Stimulated activated CD8-positive, alpha-beta memory T cell treated with anti-CD3 and anti-CD28 coated beads, Interleukin-12 subunit alpha, Interleukin-12 subunit beta, amount 100 ng/mL, for 1 hour (primary cell): ENCODE measurements at places on chromosomes 2 and 18.

DNA sequence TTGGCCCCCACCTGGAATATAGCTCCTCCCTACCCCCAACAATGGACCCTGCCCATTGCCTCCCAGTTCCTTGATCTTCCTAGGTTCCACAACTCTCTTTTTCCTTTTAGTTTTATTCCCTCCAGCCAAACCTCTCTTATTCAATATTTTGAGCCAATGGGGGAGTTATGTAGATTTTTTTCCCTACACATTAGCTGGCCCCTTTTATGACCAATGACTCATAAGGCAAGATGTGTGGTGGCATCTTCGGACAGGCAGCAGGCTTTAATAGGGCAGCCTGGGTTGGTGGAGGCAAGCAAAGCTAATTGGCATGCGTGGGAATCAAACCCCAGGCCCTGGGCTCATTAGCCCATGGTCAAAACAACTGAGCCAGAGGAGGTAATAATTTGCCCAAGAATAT, 9.2 kb downstream of the GRP start:
- DNase-seq, result no peak

DNA sequence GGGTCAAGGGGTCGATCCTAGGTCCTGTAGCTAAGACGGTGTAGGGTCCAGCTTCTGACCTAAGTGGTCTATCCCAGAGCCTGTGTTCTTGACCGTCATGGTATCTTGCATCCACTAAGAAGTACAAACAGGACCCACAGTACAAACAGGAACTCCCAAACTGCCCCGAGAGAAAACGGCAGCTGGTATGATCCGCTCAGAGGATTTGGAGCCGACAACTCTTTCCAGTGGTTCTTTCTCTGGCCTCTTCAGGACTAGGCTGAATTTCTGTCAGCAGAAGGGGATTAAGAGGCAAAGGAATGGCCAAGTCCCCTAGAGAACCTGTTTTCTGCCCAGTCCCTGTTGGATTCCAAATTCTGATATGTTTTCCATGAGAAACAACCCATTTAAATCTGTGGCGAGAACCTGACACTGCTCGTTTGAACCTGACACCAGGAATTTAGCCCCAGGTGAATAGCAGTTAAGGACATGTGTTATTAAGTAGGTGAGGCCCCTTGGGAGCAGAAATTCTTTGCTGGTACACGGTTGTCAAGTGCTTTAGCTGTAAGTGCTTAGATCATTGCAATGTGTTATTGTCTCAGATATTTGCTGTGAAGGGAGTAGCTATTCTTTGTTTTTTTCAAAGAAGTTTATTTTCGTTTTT, 50.5 kb upstream of the TXNDC2 start:
- DNase-seq, result no peak

DNA sequence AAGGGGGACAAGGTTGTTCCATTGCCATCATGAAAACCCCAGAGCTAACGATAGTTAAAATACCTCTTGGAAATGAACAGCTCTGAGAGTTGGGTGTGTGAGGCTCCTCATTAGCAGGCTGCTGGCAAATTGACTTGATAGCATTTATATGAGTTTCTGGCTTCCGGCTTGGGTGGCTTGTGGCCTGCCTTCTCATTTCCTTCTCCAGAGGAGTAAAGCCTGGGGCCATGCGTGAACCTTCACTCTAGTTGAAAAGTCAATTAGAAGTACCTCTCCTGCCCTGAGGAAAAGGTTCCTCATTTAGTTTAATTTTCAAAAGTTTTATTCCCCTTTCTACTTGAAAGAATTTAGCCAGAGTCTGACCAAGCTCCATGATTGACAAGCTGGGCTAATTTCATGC, 67.1 kb downstream of the MGAT5 start:
- DNase-seq, result peak; percentile 31

GRCh38 chr2:179376881-179377280, 112.2 kb upstream of the SESTD1 start:
- no peak for DNase-seq

DNA sequence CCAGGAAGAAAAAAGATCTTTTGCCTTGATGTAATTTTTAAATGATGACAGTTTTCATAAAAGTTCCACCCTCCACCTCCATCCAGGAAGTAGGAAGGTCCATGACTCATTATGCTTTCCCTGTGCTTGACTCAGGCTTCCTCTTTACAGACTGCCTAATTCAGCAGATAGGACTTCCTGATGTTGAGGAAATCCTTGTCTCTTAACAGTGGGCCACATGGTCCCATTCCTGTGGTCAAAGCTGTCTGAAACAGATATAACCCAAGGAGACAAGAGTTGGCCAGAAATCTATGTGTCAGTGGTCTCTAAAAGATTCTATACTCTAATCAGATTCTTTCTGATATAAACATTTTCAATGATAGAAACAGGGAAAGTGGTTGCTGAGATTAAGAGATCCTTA, 119.1 kb downstream of the BAZ2B start:
- no peak for DNase-seq

DNA sequence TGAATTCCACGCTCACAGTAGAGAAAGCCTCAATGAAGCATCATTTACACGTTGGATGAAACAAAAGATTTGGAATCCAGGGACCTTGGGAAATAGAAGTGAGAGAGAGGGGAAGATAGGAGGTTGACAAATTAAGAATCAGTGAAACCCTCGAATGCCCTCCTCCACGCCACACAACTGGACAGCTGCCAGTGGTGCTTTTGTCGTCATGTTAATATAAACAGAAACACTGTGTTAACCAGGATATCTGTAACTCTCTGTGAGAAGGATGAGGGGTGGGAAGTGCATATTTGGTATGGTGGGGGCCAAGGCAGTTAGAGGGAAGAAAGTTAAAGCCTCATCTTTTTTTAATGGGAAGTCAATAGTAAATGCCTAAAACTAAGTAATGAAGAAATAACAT, 108.7 kb downstream of the GFPT1 start:
- DNase-seq, result no peak

GRCh38 chr2:216006164-216006663, 7.1 kb downstream of the MREG start:
- DNase-seq, result no peak

DNA sequence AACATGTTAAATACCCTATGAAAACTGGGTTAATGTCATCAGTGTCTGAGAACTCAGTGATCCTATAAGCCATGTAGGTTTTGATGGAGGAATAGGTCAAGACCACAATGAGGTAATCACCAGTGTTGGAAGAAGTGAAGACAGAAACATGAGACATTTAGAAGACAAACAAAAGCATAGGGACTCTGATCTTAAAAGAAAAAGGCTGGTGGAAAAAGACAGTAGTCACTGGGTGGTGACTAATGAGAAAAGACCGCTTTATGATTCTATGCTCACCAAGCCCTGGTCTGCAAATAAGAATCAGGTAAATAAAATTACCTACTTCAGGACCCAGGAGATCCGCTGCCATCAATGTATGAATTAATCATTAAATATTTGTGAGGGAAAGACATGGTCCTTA, 271.9 kb downstream of the GPD2 start:
- DNase-seq, result no peak

DNA sequence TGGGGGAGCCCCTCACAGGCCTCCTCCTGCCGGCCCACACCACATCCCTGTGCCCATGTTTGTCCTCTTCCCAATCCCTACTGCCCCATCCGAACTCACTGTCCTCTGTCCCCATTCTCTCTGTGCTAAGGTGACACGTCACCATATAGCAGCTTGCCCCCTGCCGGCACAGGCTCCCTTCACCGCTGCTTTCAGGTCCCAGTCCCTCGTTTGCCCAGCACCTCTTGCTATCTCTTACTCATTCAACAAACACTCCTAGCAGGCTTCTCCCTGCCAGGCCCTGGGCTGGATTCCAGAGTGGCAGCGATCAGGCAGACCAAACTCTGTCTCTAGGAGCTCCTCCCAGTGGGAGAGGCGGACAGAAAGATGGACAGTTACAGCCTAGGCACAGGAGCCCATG, 74.3 kb downstream of the TFCP2L1 start:
- no peak for DNase-seq

DNA sequence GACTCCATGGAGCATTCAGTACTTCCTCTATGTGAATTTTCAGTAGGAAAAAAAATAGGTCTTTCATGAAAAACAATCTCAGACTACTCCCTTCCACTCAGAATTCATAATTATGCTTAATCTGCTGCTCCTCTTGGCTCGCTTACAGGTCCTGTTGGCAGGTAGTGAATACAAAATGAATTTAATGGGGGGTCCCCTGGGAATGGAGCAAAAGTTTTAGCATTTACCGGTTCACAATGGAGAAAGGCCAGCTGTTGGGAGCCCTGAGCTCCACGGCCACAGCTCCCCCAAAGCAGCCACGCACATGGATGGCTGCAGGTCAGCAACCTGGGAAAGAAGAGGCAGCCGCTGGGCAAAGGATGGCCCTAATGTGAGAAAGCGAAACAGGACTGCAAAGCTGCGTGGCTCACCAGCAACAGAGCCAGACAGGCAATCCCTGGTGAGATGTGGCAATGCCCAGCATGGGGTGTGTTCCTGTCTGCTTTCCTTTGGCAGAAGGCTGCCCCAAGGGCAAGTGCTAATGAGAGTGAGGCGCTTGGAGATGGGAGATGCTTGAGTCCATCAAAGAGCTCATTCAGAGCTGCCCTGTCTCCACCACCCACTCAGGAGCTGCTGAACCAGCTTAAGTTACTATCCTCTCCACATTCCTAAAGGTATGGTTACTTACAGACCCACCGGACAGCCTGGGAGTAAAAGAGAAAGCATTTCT, 447.4 kb downstream of the EPHA4 start:
- DNase-seq, result no peak

GRCh38 chr18:53509886-53510285, 714.6 kb downstream of the MBD2 start:
- no peak for DNase-seq

DNA sequence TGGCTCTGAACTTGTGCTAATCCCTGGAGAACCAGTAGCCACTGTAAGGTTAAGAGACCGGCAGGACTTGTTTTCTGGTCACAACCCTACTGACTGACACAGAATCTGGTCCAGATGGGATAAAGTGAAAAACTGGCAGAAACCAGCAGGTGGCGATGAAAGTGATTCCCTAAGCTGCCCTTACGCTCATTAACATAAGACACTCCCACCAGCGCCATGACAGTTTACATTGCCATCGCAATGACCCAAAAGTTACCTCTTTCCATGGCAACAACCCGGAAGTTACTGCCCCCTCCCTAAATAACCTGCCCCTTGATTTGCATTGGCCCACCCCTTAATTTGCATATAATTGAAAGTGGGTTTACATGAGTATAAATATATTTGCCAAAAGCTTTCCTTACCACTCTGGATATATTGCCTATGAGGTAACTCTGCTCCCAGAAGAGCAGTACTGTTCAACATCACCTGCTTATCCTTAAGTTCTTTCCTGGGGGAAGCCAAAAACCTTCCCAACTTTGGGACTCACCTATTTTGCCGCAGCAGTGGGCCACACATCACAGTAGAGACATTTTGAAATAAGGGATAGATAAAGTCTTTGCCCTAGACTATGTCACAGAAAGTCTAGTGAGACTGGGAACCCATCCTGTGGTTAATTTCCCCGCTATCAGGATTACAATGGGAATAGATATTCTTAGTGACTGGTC, 35.8 kb upstream of the AFF3 start:
- no peak for DNase-seq
